Ascending aorta (tissue), 2 donors: ENCODE measurements at places on chromosomes 7 and 10.

DNA sequence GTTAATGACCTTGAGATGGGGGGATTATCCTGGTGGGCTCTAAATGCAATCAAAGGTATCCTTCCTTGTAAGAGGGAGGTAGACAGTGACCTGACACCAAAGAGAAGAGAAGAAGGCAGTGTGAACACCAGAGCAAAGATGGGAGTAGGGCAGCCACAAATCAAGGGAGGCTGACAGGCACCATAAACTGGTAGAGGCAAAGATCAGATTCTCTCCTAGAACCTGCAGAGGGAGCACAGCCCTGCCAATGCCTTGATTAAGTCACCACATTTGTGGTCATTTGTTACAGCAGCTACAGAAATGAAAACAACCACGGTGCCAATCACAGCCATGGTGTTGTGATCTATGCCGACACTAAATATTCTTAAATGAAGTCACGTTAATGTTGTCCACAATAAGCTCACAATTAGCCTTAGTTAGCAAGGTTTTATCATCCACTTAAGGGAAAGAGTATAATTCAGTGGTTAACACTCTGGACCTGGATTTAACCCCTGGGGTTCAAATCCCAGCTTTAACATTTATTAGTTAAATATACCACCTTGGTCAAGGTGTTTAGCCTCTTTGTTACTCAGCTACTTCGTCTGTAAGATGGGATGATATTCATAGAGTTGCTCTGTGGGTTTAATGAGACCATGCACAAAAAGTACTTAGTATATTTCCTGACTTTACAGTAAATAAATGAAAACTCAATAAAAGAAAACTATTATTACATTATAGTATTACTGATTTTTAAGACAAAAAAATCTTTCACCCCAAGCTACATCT lies 70.8 kb downstream of the SGMS1 start:
- DNase-seq: no peak

DNA sequence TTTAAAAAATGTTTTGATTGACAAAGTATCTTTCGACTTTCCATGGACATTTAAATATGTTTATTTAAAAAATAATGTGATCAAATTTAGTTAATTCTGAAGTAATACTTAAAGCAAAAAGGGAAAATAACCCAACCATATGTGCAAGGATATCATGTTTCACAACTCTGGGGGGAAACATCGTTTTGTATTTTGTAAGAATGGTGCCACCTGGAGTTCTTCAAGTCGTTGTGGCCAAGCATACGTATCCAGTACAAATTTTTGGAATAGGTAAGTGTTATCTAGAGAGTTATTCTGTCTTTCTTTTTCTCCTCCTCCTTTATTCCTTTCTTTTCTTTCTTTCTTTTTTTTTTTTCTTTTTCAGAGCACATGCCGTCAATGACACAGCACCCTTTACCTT lies 176.2 kb upstream of the CSTF2T start:
- DNase-seq: no peak

GRCh38 chr10:60848126-60848525 lies 69.8 kb downstream of the CDK1 start:
- DNase-seq: no peak

DNA sequence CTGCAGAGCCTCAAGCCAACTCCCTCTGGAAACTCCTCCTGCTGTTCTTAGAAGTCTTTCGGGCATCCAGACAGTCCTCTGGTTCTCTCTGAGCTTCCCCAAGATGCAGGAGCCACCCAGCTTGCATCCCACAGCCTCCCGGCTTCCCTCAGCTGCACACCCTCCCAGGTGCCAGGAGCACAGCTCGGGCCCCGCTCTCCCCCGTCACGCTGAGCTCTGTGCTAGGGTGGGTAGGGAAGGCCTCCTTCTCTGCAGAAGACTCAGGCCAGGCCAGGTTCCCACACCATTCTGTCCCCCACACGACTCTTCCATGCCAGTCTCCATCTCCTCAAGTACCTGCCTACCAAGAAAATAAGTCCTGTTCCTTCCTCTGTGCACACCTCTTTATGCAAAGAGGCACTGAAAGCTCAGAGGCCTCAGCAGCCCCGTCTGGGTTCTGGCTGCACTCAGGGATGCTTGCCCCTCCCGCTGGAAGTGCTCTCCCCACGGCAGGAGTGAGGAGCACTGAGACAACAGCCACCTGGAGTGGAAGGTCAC lies 537.1 kb downstream of the PTPRN2 start:
- DNase-seq: no peak

- DNase-seq: no peak
These were observed 85.5 kb upstream of the PRKG1 start for GRCh38 chr10:50988792-50989191.

GRCh38 chr7:117312593-117313580 lies 10.0 kb downstream of the WNT2 start:
- DNase-seq: no peak

DNA sequence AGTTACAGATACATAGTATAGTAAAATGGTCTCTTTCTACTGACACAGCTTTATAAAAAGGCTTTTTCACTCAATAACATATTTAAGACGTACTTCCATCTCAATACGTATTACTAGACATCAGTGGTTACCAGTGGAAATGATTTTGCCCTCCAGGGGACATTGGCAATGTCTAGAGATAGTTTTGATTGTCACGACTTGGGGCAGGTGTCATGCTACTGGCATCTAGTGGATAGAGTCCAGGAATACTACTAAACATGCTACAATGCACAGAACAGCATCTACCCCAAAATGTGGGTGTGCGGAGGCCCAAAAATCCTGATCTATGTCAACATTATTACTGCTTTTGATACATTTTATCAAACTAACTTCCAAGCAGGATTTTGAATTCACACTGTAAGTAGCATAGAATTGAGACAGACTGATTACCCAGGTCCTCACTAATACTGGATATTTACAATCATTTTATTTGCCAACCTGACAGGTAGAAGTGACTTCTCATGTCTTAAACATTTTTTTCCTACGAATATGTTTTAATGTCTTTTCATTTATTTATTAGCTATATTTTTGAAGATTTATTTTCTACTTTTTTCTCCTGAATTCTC lies 53.8 kb downstream of the HGF start:
- no peak for DNase-seq

DNA sequence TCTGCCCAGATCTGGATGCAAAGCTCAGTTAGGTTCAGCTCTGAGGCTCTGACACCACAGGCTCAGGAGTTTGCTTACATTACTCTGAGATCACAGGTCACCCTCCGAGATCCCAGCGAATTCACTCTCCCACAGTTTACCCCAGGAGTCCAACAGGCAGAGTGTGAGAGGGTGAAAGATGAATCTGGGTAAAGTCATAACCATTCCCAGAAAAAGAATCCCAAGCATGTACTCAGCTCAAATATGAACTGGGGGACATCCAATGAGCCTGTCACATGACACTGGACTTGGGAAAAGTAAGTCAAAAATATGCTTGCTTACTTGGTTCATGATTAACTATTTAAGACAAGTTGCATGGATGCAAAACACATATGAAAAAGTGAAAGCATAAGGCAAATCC lies 110.3 kb upstream of the ARID5B start:
- no peak for DNase-seq

DNA sequence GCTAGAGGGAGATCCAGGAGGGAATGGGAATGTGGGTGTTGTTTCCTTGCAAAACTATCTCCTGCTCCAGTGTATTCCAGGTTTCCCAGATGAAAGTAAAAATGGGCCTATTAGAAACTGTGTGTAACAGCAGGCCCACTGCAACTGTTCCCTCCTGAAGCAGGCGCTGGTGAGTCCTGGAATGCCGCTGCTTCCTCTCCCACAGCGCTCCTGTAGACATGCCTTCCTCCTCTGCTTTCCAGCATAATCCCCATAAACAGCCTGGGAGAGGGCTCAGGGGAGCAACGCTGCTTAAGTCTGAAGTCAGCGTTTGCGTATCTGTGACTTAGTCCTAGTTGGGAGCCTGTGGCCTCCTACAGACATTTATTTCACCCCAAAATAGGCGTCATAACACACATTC lies 551.0 kb upstream of the FOXK1 start:
- DNase-seq: no peak

GRCh38 chr10:122884166-122884565 lies 4.8 kb upstream of the FAM24B start:
- DNase-seq: no peak

DNA sequence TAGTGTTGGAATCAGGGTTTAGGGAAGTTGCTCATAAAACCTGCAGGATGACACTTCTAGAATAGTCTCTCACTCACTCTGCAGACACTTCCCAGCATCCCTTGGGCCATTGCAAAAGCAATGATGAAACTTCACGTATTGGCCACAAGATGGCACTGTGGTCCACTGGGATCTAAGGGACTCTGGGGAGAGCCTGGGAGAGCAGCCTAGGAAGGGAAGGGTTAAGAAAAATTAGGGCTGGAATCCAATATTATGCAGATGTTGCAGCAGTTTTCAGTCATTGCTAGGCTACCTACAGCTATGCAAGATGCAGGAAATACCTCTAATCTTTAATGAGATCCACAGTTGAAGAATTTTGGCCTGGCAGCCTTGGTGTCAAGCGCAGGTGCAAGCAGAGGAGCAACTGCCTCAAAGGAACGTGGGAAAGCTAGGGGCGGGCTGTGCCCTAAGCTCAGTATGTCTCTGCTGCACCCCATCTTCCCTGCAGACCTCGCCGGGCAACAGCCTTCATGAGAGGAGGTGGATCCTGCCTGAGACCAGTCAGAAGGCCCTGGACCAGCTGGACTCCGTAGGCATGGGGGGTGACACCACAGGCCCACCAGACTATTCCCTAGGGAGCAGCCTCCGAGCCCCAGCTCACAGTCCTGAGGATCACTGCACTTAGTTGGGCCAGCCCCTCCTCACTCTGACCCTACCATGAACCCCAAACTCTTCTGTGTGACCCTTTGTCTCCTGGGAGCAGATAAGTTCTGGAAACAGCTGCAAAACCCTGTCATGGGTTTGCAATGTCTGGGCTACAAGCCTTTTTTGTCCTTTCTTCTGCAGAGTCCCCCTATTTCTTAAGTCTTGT lies 127.9 kb upstream of the PRSS58 start:
- DNase-seq: no peak

DNA sequence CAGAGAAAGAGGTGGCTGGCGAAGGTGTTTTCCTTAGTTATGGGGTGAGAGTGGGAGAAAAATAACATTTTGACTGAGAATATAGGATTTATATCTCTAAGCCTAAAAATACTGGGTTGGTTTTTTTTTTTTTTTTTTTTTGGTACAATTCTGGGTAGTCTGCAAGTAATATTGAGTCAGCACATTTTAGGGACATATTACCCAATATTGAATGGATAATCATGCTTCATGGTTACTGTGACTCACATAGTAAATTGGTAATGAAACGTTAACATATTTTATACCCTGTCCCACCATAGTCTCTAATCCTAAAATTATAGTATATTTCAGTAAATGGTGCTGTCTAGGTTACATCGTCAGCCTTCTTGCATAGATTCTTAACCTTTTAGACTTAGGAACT lies 91.4 kb downstream of the TPST1 start:
- DNase-seq: no peak

DNA sequence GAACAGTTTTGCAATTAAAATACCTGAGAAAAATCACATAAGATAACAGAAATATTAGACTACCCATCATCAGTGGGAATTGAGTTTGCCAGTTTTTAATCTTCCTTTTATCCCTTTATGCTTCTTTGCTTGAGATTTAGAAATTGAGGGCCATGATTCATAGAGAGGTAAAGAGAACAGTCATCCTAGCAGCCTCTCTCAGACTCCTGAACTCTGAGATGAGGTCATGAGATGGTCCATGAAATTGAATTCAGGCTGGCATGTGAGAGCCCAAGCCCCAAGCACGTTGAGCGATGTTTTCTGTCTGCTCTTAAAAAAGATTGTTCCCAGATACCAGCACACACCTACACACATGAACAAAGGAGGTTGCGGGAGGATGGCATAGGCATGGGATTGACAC lies 91.1 kb downstream of the CREB5 start:
- DNase-seq: no peak

DNA sequence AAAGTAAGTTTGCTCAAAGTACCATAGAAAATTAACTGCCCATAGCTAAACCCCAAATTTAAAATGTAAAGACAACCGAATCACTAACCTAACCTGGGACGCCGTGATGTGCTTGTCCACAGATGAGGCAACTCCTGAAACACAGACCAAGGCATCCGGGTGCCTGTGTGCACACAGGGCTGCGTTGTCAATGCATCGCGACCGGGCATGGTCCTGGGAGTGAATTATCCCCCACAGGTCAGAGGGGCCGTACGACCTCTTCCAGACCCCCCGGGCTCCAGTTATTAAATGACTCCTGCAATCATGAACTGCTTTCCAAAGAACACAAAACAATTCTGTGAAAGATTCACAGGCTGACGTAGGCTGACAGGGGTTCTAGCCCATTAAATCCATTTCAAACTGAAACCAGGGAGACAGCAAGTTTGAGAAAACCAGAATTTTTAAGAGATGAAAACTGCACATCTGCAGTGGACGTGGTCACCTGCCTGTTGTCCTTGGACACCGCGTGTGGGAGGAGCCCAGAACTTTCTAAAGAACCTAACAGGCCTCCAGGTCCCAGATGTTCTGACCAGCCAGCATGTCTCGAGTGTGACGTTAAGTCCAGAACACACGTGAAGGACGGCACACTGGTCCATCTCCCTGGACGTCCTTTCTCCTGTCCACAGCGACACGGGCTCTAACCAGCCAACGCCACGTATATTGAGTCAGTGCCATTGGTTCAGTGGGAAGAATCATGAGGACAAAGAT lies 297.8 kb downstream of the DNAJB6 start:
- peak; percentile 50 for DNase-seq

GRCh38 chr7:99561737-99562051 lies 3.3 kb downstream of the ZNF655 start:
- DNase-seq: no peak

DNA sequence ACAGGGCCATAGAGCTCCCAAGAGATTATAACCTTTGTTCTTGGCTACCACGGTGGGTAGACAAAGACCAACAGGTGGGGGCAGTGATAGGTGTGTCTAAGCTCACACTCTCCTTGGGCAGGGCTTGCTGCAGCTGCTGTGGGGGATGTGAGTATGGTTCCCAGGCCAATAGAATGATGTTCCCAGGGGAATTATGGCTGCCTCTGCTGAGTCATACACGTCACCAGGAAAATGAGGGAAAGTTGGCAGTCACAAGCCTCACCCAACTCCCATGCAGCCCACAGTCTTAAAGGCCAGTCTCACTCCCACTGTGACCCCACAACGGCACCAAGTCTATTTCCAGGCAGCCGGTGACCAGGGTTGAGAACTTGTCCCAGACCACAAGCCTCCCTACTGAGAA lies 453.4 kb upstream of the PODXL start:
- DNase-seq: no peak
